ENCODE measurements at places on chromosomes 6 and 20. TPM values are rescaled to one million over a fixed set of nuclear protein-coding genes. Genes with fewer than 3 reads are reported as not detected.

SPEF1 gene
- total RNA-seq: not detected

BPI gene
- 0.74 TPM for total RNA-seq

- DNase-seq: no peak
Measured at GRCh38 chr6:43953794-43954310, 173.4 kb downstream of the MRPL14 start.

DNA sequence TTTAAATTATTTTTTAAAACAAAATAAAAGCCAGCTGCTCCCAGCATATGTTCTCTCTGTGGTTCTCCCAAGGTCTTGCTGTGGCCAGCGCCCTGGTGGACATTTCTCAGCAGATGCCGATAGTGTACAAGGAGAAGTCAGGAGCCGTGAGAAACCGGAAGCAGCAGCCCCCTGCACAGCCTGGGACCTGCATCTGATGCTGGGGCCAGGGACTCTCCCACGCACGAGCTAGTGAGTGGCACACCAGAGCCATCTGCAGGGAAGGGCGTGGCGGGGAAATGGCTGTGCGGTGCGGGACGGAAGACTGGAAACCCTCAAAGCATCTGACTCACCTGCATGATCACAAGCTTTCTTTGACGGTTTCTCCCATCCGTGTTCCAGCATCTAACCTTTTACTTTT lies 16.5 kb downstream of the GFRA4 start:
- no peak for DNase-seq

GRCh38 chr6:106199998-106200397 lies 113.9 kb downstream of the PRDM1 start:
- no peak for DNase-seq
